ENCODE measurements at places on chromosomes 12 and 14.

GRCh38 chr12:113846883-113847755 lies 119.0 kb downstream of the RBM19 start:
- DNase-seq = no peak

DNA sequence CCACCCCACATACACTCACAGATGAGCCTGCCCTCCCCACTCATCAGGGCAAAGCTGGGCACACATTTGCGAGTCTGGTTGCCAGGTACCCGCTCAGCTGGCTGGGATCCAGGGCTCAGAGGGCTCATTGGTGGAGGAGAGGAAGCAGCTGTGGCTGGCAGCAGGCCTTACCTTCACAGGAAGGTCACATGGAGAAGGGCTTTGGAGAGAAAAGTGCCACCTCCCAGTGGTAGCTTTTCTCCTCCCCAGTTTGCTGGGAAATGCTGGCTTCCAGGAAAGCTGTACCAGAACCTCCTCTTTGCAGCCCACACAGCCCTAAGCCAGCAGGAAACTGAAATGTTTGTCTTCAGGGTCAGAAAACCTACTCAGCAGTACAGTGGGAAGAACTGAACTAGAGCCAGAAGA lies 55.6 kb downstream of the LGMN start:
- DNase-seq = no peak

GRCh38 chr14:32474478-32475195 lies 145.5 kb downstream of the AKAP6 start:
- no peak for DNase-seq

GRCh38 chr14:51202914-51203665 lies 37.0 kb upstream of the TMX1 start:
- no peak for DNase-seq

- no peak for DNase-seq
Measured at GRCh38 chr12:30278401-30278800, 417.3 kb downstream of the IPO8 start.

- DNase-seq = no peak
Measured at GRCh38 chr14:91068642-91069041, 8.2 kb upstream of the RPS6KA5 start.

GRCh38 chr14:79278798-79279644 lies 932.3 kb downstream of the DIO2 start:
- peak; percentile 74 for DNase-seq

DNA sequence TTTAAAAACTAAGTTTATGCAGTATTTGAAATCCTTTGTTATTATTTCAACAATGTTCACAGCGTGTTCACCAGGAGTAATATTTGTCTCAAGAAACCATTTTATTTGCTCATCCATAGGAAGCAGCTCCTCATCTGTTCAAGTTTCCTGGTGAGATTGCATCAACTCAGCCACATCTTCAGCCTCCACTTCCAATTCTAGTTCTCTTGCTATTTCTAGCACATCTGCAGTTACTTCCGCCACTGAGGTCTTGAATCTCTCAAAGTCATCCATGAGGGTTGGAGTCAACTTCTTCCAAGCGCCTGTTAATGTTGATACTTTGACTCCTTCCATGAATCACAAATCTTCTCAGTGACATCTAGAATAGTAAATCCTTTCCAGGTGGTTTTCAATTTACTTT lies 18.0 kb downstream of the CLEC9A start:
- no peak for DNase-seq

GRCh38 chr14:24108336-24108874 lies 6.2 kb upstream of the DCAF11 start:
- no peak for DNase-seq

DNA sequence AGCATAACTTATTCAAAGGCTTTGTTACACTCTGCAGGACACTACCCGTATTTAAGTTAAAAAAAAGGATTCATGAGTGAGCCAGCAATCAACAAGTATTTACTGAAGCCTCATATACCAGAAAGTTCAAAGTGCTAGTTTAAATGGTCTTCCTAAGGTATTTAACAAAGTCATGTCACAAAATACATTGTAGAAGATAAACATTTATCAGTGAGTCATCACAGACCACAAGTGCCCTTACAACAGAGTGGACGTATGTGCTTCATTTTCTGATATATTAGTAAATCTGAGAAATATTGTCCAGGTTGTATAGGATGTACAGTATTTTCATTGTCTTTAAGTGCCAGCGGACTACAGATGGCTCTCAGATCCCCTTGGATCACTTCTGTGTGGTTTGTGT lies 24.2 kb downstream of the FLRT2 start:
- no peak for DNase-seq

- DNase-seq = no peak
Measured at GRCh38 chr14:92287987-92288386, 35.0 kb upstream of the SLC24A4 start.

DNA sequence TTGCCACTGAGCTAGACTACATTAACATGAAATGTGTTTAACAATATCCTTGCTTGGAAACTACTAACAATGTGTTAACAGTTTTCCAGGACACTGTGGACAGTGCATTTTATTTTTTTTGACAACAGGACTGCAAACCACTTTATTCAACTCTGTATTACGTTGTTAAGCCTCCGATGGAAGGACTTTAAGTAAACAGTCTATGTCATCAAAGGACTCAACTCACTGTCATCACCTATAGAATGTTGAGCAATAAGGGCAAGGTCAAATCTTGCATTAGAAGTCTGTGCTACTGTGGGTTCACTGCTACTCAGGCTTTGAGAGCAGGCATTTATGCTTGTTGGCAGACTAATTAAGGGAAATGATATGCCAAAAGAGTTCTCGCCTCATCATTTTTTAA lies 483.7 kb downstream of the FLRT2 start:
- no peak for DNase-seq

GRCh38 chr12:52681526-52682380 lies 1.5 kb upstream of the KRT1 start:
- DNase-seq = no peak

DNA sequence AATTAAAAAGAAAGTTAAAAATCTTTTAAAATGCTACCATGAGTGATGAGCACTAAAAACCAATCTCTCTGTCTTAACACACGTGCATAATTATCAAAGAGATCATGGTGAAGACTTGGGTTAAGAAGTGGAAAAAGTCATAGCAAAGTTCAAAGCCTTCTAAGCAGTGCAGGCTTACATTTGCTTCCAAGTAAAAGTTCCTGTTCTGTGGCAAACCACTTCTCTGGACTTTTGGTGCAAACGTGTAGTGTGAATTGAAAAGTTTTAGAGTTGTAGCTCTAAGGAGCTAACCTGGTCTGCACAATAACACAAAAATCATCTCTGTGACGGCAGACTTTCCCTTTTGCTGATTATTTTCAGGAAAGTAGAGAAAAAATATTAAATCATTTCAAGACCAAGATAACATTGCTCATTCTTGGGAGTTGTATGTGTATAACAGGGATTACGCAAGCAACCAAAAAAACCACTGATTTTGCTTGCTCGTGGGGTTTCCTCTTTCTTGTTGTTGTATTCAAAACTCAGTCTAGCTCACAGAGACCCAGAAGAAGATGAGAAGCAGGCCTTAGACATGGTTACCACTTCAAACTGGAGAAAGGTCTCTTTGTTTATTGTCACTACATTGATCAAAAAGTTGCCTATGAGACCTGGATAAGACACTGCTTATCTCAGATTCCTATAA lies 2.3 kb upstream of the GLIPR1 start:
- DNase-seq = no peak

DNA sequence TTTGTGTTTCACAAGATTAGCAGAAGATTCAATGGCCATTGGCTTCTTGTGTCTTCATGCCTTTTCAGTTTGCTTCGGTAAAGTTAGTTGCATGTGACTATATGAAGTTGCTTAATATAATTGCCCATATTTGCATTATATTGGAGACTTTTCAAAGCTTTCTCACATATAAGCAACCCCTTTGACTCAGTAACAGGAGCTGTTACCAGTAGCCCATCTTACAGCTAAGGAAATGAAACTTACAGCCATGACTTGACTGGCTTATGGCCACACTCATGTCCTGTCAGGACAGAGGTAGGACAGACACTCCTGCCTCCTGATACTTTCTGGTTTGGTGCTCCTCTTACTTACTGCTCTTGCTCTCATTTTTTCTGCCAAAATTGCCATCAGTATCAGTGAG lies 1082.1 kb downstream of the BCL11B start:
- no peak for DNase-seq

DNA sequence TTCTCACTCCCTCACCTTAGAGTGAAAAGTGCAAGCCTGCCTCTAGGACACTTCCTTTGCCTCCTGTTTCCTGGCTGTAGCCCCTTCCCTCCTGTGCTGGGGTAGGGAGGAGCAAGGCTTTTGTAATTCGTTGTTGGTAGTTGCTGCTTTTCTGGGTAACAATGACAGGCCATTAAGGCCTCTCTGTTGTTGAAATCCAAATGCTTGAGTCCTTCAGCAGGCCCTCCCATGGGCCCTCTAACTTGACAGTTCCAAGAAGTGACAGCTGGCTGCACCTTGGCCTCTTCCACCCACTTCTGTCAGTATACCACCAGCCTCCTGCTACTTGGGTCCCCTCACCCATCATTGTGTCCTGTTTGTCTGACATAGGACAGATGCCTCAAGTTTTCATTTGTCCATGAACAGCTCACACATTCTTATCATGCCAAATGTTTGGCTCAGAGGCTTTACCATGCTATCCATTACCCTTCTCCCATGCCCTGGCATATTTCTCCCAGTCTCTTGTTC lies 103.7 kb upstream of the PDE3A start:
- no peak for DNase-seq

All from epithelial cell of prostate (primary cell).